ENCODE measurements at places on chromosomes 1 and 21.

- no peak for DNase-seq
These were observed 71.2 kb downstream of the GPR161 start for GRCh38 chr1:168065506-168065905.

GRCh38 chr1:228347181-228347580 is 59.5 kb downstream of the TRIM11 start:
- DNase-seq: no peak

GRCh38 chr1:103529746-103530145 is 4.2 kb downstream of the RNPC3 start:
- DNase-seq: no peak

DNA sequence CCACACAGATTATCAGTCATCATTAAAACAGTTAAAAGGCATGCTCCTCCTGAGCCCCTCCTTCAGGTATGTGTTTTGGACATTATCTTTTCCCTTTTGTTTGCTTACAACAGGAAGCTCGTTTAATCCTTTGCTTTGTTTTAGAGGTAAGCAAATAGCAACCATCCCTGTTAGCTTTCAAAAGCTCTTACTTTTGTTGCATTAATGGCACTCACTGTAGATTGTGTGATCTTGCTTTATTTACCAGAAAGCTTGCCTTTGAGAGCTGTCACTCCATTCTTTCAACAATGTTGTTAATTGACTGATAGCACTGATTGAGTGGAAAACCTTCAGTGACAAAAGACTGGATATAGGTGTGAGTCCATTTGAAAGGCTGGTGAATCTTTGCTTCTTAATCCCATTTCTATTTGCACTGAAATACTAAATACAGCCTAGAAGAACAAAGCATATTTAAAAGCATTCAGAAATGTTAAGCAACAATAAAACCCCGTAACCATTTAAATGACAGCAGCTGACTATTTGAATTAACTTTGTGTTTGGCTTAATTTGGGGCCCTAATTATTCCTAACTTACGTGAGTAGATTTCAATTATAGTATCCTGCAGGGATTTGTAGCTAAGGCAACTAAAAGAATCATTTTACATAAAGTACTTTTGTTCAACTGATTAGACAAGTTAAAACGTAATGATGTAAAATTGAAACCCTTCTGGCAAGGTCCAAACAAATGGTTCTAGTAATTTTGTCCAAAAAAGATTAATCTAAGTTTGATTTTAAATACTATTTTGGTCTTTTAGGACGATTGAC is 48.3 kb downstream of the ADGRL2 start:
- no peak for DNase-seq

- DNase-seq: no peak
These were observed 18.1 kb upstream of the EPHA8 start for GRCh38 chr1:22545141-22545540.

- no peak for DNase-seq
These were observed 27.3 kb upstream of the WASF2 start for GRCh38 chr1:27517301-27517700.

Data from BJ (cell line).